ENCODE measurements at places on chromosomes 7 and 10. TPM values are rescaled to one million over a fixed set of nuclear protein-coding genes. Genes with fewer than 3 reads are reported as not detected.

LYZL1 gene
- total RNA-seq, result not detected

RELN gene
- total RNA-seq, result 0.36 TPM

AS3MT gene
- 2.4 TPM for total RNA-seq

THSD7A gene
- 10.2 TPM for total RNA-seq

DDC gene
- total RNA-seq, result 8.2 TPM

ANKRD1 gene
- total RNA-seq, result not detected
